ENCODE measurements at places on chromosomes 13 and 19. TPM values are rescaled to one million over a fixed set of nuclear protein-coding genes. Genes with fewer than 3 reads are reported as not detected.
A peak's percentile ranks its signal among the peaks of the same experiment; 100 is the strongest.

- peak; percentile 51 for DNase-seq
Measured at GRCh38 chr19:34336781-34337271, 28.2 kb upstream of the GPI start.

The CYP2A6 gene
- not detected for total RNA-seq

The CNN1 gene
- not detected for total RNA-seq

The LILRB3 gene
- 1.6 TPM for total RNA-seq

GRCh38 chr19:56838024-56838908 is 2.3 kb downstream of the PEG3 start:
- DNase-seq, result peak; percentile 12

The ANO8 gene
- total RNA-seq, result 6.0 TPM

The MYADM gene
- 45.5 TPM for total RNA-seq

- no peak for DNase-seq
Measured at GRCh38 chr13:32316501-32316900, 1.2 kb downstream of the BRCA2 start.

GRCh38 chr13:56736966-56737365 is 403.8 kb upstream of the PRR20A start:
- DNase-seq, result no peak

DNA sequence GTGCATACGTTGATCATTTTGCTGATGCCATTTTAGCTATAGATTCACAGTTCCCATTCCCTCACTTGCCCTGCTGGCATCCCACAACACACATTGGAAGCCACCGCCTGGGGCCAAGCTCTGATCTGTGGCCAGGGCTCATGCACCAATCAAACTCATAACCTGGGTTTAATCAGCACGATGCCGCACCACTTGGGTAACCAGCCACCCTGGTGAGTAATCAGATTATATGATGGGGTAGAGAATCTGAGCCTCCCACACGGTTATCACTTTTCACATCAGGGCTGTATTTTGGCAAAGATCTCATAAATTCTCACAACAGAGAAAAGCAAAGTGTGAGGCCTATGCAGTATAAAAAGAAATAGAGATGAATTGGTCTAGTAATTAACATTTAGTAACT is 66.0 kb upstream of the TNFRSF19 start:
- DNase-seq, result no peak

- DNase-seq, result peak; percentile 15
Measured at GRCh38 chr19:4597278-4597974, 37.9 kb upstream of the SEMA6B start.

DNA sequence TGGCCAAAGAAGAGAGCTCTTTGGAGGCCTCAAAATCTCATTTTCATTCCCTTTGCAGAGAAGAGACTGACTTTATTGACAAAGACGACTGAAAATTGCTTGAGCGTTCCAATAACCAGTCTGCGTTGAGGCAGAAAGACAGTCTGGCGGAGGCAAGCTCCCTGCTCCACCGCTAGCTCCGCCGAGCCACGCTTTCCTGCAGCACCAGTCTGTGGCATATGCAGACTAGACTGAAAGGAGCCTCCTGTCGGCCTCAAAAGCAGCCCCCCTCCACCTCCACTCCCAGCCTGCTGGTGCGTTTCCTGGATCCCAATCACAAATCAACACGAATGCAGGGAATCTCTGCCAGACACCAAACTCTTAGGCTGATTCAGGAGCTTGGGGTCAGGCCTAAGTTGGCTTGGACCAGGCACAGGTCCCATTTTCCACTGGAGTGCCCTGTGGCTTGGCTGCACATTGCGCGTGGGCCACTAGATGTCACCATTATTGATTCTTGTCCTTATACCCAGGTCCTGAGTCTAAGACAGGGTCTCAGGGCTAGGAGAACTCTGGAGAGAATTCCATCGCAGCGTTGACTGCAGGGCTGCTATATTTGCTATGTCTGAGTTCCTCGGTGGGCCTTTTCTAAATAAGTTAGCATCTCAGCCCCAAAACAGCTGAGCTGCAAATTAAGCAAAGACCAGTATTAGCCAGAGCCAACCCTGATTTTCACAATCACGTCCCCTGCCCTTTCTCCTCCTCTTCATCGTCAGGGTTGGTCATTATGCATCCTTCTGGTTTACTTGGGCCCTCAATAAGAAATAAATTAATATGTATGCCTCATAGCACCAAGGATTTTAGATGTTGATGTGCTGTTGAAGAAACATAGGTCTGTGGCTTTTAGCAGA is 5.2 kb upstream of the ZNF507 start:
- DNase-seq, result peak; percentile 64

- no peak for DNase-seq
Measured at GRCh38 chr13:41471785-41472184, 14.4 kb downstream of the RGCC start.

The CEACAM20 gene
- not detected for total RNA-seq

The C3 gene
- 1.2 TPM for total RNA-seq

The ZNF793 gene
- 3.4 TPM for total RNA-seq

- DNase-seq, result no peak
Measured at GRCh38 chr13:111911754-111912452, 155.0 kb upstream of the SOX1 start.

DNA sequence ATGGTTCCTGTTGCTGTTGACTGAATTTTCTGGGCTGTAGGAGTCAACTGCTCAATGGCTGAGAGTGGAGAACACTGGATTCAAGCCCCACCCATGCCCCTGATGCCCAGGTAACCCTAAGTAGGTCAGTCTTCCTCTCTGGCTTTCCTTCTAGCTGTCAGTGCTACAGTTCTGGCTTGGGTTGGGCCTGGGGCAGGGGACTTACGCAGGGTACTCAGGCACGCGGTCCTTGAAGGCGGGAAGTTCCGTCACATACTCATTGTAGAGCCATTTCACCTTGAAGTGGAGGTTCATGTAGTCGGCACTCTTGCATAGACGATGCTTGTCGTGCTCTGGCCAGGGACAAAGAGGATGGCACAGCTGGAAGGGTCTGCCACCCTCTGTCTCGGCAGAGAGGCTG is 55.6 kb downstream of the UNC13A start:
- no peak for DNase-seq

The SPTBN4 gene
- total RNA-seq, result 1.2 TPM

The SIGLECL1 gene
- total RNA-seq, result not detected

- no peak for DNase-seq
Measured at GRCh38 chr19:7830272-7830771, 304 bp downstream of the EVI5L start.

DNA sequence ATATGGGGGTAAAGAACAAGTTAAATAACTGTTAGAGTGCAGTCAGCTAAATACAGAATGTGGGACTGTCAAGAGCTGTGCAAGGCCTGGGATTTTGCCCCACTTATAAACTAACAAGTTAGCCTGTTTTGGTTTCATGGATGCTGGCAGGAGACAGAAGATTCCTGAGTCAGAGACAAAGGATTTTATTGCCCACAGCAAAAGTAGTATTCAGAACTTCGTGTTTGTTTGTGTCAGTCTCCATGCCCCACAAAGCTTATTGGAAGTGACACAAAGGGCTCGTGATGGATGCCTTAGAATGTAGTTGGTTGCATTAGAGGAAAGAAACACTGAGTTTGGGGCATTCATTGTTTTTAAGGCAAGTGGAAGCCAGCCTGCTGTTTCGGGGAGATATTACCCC is 22.2 kb upstream of the SPRYD7 start:
- DNase-seq, result no peak
